GF-D8 (cell line): ENCODE measurements at places on chromosomes 5 and 9.

DNA sequence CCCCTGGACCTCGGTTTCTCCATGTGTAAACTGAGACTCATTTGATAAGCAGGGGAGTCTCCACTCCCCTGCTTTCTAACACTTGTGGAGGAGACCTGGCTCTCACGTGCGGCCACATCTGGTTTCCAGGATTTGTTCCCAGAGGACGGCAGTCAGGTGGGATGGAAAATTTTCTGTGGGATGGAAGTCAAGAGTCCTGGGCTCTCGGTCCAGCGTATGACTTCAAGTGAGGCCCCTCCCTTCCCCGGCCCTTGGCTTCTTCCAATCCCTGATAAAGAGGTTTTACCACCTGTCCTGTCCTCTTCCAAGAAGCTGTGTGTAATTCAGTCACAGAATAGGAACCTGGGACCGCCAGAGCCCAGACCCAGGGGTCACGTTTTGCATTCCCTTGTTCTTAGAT is 35.0 kb downstream of the TMOD1 start:
- DNase-seq, result no peak

- peak; percentile 12 for DNase-seq
These were observed 88.7 kb upstream of the PHF24 start for GRCh38 chr9:34869390-34869789.

GRCh38 chr5:107340631-107341030 is 330.1 kb downstream of the EFNA5 start:
- DNase-seq, result no peak

DNA sequence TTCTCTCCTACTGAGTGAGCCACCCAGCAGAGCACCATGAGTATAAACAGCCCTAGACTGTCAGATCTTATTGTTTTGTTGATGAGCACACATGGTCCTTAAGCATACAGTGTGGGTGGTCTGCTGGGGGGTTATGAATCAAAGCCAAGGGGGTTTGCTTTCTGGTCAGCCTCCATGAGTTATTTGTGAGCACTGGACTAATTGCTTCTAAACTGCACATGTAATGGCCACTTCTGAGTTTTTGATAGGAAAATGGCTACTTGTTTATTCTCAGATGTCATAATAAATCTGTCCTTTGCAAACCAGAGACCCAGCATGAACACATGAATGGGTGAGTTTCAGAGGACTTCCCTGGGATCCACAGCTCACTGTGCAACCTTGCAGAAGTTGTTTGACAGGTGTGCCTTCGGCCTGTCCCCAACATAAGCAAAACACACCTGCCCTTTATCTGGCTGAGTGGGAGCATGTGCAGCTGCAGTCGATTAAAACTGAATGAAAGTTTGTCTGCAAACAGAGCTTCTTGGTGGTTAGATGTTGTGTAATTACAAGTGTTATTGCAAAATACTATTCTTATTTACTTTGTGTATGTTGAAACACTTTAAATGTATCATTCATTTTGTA is 35.9 kb downstream of the MAMDC2 start:
- no peak for DNase-seq

DNA sequence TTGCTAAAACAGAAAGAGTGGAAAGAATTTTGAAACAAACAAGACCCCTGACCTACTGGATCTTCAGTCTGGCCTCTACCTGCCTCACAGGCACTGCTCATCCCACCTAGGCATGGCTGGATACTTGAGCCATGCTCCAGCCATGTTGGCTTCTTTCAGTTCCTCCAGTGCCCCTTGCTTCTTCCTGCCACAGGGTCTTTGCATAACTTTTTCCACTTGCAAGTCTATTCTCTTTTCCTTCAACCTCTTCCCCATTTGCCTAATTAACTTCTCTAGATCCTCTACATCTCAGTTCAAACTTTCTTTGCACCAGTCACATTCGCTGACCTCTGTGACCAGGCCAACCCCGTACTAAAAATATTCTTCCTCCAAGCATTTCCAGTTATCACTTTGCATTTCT is 50.4 kb downstream of the STARD4 start:
- DNase-seq, result no peak

GRCh38 chr5:142184988-142185387 is 76.4 kb downstream of the NDFIP1 start:
- DNase-seq, result no peak

- no peak for DNase-seq
These were observed 238.4 kb downstream of the TRPM3 start for GRCh38 chr9:70883056-70883455.

DNA sequence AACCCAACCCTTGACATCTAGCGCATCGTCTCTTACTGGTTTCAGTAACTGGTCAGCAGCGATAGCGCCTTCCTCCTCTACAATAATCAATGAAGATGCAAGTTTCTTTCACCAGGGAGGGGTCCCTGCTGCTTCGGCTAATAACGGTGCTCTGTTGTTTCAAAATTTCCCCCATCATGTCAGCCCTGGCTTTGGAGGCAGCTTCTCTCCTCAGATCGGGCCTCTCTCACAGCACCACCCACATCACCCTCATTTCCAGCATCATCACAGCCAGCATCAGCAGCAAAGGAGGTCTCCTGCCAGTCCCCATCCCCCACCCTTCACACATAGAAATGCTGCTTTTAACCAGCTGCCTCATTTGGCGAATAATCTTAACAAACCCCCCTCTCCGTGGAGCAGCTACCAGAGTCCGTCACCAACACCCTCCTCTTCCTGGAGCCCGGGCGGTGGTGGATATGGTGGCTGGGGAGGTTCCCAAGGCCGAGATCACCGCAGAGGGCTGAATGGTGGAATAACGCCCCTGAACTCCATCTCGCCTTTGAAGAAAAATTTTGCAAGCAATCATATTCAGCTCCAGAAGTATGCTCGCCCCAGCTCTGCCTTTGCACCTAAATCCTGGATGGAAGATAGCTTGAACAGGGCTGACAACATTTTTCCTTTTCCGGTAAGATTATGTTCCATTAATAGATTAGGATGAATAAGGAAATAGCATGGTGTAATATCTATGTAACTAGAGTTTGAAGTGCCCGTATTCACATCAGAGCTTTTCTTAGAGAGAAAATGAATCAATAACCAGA is 2.2 kb downstream of the CPEB4 start:
- DNase-seq, result no peak

GRCh38 chr9:31104249-31104648 is 1280.2 kb upstream of the ACO1 start:
- DNase-seq, result no peak

DNA sequence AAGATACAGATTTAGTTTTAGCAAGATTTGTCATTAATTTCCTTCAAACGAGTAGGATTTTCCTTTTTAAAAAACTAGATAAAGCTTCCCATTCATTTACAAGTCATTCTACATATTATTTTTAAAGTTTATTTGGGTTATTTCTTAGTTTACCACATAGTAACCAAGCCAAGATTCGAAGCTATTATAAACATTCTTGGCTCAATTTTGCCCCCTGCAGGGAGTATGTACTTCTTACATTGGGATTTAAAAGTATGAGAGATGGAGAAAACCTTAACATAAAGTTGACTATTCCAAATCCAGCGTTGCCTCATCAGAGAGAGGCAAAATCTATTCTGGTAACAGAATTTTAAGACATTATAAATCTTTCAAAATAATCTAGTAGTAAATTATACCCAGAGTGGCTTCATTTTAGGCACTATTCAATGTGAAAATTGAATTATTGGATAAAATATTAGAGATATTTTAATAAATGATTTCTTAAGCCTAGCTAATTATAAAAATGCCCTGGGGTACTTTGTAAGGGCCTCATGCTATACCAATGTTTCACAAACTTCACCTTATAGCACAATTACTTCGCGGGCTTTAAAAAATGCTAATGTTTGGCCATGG is 39.1 kb downstream of the FBN2 start:
- DNase-seq, result no peak

- DNase-seq, result no peak
These were observed 58.6 kb downstream of the SLC22A5 start for GRCh38 chr5:132428147-132428482.

- DNase-seq, result no peak
These were observed 30.0 kb downstream of the NKD2 start for GRCh38 chr5:1038417-1039209.

DNA sequence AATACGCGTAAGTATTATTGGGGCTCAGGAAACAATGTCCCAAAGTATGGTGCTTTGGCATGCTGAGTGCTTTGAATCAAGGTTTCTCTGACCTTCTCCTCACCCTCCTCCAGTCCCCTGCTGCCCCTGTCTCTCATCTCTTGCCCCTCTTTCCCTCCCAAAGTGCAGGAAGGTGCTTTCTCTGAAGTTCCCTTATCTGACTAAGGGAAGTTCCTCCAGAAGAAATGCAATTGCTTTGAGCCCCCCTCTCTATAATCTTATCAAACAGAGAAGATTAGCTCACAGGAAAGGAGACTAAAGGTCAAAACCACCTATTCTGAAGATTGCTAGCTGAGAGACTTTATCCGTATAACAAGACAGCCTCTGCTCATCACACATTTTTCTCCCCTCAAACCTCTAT is 288.1 kb downstream of the ARL15 start:
- DNase-seq, result no peak

- DNase-seq, result no peak
These were observed 68.9 kb upstream of the TAF1L start for GRCh38 chr9:32704343-32704742.

DNA sequence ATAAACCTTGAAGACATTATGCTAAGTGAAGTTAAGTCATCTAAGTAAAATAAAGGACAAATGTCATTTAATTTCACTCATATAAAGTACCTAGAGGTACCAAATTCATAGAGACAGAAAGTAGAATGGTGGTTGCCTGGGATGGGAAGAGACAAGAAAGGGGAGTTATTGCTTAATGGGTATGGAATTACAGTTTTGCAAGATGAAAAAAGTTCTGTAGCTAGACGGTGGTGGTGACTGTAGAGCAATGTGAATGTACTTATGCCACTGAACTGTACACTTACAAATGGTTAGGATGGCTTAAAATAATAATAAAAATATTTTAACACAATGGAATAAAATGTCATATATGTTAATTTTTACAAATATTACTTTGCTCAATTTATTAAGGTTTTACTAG is 128.0 kb downstream of the MPDZ start:
- no peak for DNase-seq

DNA sequence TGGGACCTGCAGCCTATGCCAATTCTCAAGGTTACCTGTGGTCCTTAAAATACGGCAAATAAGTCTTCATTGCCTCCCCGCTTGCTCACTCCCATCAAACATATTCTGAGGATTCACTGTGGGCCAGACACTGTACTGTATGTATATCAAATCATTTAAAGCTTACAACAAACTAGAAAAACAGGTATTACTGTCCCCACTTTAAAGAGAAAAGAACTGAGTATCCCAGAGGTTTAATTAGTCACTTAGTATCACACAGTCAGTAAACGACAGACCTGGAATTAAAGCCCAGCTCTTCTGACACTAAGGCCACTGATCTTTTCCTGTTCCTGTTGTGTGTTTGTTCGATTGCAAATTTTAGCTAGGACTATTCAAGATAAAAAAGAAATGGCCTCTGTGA is 248.2 kb downstream of the ACTL7B start:
- DNase-seq, result no peak
